Adrenal gland (tissue), 19 donors: ENCODE measurements at places on chromosomes 6 and 20. TPM values are rescaled to one million over a fixed set of nuclear protein-coding genes. Genes with fewer than 3 reads are reported as not detected.

The OR2J2 gene
- not detected for total RNA-seq

DNA sequence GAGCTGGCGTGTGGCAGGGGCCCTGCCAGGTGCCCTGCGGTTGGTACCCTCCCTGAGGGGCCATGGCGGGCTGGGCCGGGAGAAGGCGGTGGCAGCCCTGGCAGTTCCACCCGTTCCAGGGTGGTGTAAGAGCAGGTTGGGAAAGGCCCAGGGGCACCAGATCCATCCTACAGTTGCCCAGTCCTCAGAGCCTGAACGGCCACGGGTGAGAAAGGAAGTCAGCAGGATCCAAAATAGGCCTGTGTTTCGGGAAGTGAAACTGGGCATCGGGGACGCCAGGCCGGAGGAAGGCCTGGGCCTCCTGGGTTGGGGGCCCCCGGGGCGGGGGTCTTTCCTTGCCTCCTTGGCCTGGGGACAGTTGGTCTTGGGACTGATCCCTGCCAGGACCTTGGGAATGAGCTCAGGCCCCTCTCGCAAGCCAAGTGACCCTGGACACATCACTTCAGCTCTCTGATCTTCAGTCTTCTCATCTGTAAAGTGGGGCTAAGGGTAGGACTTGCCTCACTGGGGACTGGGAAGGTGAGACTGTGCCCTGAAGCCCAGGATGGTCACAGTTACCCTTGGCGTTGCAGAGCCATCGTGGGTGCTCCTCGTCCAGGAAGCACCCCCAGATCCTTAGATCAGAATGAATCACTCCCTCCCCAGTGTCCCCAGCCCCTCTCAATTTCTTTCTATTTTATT lies 18.1 kb upstream of the NOL4L start:
- H3K4me1 ChIP-seq, result no peaks in the 10 kb centered on the region
- H3K36me3 ChIP-seq, result no peaks in the 10 kb centered on the region
- no peak overlapping the region for H3K27ac ChIP-seq
- no peak for DNase-seq
- H3K27me3 ChIP-seq, result no peaks in the 10 kb centered on the region

DNA sequence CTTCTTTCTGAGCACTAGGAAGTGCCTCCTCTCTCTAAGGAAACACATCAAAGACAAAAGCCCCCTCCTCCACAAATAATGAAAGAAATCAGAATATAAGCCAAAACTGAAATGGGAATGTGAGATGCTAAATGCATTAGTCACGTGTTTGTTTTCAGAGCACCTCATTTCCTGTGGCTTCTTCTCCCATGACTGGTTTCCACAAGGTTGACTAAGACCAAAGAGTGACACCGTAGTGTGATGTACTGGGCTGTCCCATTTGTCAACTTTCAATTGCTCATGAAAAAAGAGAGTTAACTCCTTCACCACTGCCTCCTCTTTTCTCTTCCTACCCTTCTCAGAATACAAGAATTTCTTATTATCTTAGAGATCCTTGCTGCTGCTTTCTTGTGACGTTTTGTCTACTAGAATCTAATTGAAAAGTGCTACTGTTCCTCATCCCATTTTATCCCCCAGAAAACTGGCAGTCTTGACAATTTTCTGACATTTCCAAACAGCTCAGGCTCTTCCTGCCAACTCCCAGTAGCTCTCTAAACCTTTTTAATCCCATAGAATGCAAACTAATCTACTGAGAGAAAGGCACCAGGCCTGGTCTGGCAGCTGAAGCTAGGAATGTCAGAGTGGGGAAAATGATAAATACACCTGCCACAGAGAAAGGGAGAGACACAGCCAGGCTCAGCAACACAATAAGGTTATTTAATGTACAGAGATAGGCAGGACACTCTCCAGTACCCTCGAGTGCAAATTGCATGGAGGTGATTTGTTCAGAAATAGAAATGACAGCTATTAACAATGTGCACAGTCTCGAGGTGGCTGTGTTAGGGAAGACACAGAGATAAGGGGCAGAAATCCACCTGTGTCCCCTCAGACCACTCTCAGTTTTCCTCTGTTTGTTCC lies 671.7 kb upstream of the NRSN1 start:
- no peaks in the 10 kb centered on the region for H3K4me1 ChIP-seq
- no peak overlapping the region for H3K4me3 ChIP-seq
- no peak overlapping the region for H3K27ac ChIP-seq
- H3K36me3 ChIP-seq, result no peaks in the 10 kb centered on the region

DNA sequence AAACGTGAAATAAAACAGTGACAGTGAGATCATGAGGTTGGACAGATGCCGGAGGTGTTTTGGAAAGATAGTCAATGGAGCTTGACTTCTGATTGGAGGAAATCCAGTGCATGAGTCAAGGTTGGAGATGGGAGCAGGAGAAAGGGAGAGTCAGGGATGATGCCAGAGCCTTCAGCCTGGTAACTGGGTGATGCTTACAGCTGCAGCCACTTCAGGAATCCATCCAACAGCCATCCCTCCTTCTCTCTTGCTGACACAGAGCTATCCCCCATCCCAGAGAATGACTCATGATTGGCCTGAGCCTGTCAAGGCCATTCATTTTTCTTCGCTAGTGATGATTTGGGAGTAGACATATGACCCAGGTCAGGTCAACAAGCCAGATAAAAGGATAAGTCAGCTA lies 112.8 kb downstream of the SAMD5 start:
- no peaks in the 10 kb centered on the region for H3K4me1 ChIP-seq
- no peaks in the 10 kb centered on the region for H3K27me3 ChIP-seq
- H3K27ac ChIP-seq, result no peak overlapping the region
- no peaks in the 10 kb centered on the region for H3K36me3 ChIP-seq
- H3K4me3 ChIP-seq, result no peak overlapping the region
